Retina (tissue), 1 donor: ENCODE measurements at places on chromosomes 3 and 15.

DNA sequence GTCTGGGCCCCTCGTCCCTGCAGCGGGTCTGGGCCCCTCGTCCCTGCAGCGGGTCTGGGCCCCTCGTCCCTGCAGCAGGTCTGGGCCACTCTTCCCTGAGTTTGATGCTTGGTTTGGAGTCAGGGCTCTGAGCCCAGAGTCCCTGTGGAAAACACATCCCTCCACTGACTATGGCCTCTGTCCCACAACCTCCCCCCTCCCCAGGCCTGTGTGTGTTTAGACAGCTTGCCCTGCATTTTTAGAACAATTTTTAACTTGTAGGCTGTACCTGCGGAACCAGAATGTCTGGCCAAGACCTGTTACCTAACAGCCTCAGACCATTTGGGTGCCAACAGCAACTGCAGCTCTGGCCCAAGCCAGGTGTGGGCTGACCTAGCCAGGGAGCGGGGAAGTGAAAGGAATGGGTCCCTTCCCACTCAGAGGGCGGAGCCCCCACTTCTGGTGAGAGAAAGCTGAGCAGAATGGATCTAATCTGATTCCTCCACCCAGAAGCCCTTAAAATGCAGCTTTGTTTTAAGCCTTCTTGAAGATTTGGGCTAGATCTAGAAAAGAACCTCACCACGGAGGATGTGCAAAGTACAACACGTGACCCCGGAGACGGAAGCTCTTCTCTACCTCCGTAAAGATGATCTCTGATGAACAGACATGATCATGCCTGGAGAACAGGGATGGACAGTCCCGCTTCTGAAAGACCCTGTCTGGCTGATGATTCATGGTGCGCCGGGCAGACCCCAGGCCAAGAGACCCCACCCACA, 60.5 kb upstream of the TFRC start:
- no peak for DNase-seq

DNA sequence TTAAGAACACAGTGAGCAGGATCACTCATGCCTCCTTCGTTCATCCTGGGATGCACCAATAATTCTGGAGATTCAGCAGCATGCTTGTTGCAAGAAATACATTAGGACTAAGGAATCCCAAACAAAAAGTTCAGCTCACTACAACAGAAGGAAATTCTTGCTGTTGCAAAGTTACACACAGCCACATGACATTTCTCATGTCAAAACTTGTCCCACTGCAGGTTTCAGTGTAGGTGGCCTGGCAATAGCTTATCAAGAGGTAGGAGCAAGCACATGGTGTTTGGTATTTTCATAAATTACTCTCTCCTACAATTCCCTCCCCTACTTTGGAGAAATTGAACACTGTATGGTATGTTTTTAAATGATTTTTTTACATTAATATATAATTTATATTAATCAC, 399.6 kb upstream of the EPHA3 start:
- DNase-seq, result no peak

DNA sequence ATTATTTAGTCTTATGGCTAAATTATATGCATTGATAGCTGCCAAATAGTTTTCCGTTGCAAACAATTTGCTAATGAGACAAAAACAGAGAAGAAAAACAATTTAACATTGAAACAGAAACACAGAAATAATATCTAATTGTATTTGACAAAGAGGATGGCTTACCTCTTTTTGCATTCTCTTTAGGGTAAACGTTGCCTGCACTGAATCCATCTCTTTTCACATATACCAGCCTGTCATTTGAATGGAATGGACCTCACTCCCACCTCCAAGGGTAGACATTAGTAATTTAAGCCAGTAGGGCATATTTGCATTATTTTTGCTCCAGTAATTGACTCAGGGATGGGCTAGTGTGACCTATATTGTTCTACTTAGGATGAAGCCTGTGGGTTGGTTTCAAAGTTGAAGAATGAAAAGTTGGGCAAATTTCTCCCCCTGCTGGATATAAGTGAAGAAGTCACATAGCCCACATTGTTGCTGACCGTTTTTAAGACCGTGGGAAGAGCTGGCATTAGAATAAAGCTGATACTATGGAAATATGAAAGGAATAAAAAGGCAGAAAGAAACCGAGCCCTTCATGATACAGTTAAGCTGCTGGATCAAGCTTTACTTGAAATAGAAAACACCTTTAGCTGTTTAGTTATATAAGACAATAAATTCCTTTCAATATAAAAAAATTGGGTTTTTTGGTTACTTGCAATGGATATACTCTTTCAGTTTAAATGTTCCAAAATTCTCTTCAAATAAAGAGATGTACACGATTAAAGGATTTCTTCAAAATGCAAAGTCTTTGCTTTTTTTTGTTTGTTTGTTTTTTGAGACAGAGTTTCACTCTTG, 26.9 kb downstream of the PIERCE2 start:
- peak; percentile 29 for DNase-seq

DNA sequence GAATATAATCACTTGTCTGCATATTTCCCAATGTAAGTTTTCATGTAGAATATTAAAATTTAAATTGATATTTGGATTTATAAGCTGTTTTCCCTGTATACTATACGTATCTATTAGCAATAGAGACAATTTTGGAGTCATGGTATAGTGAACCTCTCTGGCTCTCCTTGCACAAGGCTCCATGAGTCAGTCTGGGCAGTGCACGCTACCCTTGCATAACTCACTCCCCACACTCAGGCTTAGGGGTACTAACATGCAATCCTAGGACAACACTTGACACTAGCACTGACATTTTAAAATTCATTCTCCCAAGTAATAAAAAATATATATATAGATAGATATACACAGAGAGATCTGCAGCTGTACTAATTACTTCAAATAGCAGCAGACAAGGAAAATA, 39.2 kb downstream of the SLC24A1 start:
- DNase-seq, result no peak

- DNase-seq, result no peak
These were observed 3.3 kb upstream of the IL17RC start for GRCh38 chr3:9913601-9914000.

GRCh38 chr3:177553579-177553978, 356.3 kb upstream of the TBL1XR1 start:
- no peak for DNase-seq

DNA sequence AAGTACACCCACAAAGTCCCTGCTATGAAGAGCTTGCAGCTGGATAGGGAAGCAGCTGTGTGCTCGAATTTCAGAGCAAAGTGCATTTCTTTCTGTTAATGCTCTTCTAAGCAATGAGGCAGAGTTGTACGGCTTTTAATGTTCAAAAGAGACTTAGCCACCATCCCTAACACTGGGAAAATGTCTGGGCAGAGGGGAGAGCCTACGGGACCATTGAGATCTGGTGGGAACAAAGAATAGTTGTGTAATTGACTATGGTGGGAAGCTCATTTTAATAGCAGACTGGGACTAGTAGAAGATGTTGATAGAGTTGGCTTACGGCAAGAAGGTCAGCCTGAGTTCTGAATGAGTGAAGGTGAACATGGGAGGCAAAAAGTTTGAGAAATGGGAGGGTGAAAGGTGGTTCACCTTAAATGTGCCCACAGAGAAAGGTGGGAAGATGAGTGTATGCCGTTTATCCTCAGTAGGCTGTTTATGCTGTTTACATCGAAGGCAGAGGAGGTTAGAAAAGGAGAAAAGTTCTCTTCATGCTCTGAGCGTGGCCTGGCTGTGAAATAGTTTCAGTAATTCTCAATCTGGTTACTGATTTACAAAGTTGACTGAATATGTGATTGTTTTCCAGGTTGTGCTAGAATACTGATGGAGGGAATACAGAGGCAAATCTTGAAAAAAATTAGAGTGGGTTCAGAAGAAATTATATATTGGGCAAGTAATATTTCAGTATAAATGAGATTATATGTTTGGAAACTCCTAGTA, 22.9 kb upstream of the UTS2B start:
- no peak for DNase-seq

- no peak for DNase-seq
These were observed 39.5 kb downstream of the TNIK start for GRCh38 chr3:171420667-171421066.

DNA sequence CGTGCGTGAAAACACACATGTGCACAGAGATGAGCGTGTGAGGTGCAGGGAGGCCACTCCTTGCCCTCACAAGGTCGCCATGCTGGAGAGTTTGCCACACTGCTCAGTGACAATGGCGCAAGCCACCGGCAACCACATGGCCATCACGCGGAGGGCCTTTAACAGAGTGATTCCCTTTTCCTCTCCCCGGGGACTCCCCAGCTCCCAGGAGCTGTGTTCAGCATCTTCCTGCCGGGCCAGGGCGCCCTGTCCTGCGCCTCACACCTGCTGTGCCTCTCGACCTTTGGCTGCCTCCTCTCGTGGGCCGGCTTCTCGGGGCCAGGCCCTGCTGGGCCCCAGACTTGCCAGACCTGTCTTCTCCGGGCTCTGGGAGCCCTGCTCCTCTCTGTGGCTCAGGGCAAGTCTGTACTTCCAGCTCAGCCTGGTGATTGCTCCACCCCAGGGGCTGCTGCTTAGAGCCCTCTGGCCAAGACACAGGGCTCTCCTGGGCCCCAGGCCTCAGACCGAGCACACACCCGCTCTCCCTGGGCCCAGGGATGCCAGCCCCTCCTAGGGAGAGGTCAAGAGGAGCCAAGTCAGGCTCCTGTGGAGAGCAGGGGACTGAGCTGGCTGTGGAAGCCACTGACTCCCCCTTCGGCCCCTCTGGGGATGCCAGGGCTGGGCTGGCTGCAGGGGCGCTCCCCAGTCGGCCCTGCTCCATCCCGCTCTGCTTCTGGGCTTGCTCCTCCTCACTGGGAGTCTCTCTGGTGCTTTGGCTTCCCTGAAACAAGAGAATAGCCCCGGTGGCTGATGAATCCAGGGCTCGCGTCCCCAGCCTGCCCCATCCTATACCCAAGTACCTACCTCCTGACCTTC, 5.6 kb downstream of the CCDC9B start:
- no peak for DNase-seq
